Right cardiac atrium (tissue), 5 donors: ENCODE measurements at places on chromosomes 1 and 21. TPM values are rescaled to one million over a fixed set of nuclear protein-coding genes. Genes with fewer than 3 reads are reported as not detected.

The C1orf94 gene
- not detected for total RNA-seq

The RRP1B gene
- 11.2 TPM for total RNA-seq

The KCNE1 gene
- 10.8 TPM for total RNA-seq

GRCh38 chr1:3024588-3024987 lies 3.3 kb downstream of the ACTRT2 start:
- DNase-seq, result peak; percentile 2

GRCh38 chr1:91791103-91791502 lies 94.8 kb downstream of the TGFBR3 start:
- no peak for DNase-seq

DNA sequence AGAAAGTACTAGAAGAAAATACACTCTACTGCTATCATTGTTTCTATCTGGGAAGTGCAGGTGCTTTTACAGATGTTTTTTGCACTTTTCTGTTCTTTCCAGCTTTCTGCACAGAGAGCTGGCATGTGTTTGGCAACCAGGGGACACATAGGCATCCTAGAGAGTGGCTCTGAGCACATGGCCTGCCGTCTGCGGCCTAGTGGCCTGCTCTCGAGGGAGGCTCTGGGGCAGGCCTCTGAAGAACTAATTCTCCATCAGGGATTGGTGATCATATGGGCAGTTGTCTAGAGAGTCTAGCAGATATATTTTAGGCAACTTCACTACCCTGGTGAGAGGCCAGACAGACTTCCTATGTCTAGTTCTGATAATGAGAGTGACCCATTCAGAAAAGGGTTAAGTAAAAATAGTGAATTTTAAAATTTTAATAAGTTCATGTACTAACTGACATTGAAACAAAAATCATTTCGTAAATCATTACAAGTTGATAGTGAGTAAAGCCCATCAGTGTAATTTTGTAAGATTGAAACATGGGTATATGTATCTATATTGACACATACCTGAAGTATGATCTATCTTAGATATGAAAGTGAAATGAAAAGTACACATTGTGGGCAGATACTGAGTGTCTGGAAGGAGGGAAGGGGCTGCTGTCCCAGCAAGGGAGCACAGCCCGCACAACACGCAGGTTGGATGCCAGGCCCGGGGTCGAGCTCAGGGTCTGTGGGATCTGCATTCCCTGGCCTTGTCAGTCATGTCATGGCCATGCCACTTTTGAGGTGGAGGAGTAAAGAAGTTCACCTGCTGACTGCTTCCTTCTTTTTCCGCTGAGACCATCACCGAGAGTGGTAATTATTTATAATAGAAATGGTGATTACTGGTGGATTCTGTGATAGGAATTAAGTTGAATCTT lies 79.8 kb downstream of the PCBP3 start:
- no peak for DNase-seq

- no peak for DNase-seq
Measured at GRCh38 chr1:230548357-230548756, 93.9 kb upstream of the COG2 start.

GRCh38 chr1:51093581-51093980 lies 8.4 kb upstream of the C1orf185 start:
- no peak for DNase-seq

- no peak for DNase-seq
Measured at GRCh38 chr1:236407059-236407458, 13.0 kb downstream of the EDARADD start.

DNA sequence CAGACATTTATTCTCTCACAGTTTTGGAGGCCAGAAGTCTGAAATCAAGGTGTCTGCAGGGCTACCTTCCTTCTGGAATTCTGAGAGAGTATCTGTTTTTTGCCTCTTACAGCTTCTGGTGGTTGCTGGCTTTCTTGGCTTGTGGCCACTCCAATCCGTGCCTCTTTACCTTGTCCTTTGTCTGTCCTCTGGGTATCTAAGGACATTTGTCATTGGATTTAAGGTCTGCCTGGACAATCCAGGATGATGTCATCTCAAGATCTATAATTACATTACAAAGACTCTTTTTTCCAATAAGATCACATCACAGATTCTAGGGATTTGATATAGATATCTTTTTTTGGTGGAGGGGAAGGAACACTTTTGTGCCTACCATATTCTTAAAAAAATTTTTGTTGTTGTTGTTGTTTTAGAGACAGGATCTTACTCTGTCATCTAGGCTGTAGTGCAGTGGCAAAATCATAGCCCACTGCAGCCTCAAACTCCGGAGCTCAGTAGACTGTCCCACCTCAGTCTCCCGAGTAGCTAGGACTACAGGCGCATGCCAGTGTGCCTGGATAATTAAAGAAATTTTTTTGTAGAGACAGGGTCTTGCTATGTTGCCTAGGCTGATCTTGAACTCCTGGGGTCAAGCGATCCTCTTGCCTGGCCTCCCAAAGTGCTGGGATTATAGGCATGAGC lies 61.9 kb downstream of the XPR1 start:
- no peak for DNase-seq

DNA sequence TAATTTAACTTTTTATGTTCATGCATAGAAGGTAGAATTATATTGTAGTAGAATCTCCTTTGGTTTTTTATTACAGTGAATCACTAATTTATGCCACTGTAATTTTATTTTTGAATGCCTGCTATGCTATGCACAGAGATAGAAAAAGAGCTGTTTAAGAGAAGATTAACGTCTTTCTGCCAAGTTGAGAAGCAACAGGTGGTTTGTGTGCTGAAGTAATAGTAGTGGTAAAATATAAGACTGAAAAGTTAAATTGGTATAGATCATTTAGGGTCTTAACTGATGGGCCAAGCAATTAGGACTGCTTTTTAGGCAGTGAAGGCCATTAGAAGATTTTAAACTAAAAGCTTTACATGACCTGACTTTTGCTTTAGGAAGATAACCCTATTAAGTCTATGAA lies 115.1 kb downstream of the SYT14 start:
- DNase-seq, result no peak
